ENCODE measurements at places on chromosomes 7 and 10.

DNA sequence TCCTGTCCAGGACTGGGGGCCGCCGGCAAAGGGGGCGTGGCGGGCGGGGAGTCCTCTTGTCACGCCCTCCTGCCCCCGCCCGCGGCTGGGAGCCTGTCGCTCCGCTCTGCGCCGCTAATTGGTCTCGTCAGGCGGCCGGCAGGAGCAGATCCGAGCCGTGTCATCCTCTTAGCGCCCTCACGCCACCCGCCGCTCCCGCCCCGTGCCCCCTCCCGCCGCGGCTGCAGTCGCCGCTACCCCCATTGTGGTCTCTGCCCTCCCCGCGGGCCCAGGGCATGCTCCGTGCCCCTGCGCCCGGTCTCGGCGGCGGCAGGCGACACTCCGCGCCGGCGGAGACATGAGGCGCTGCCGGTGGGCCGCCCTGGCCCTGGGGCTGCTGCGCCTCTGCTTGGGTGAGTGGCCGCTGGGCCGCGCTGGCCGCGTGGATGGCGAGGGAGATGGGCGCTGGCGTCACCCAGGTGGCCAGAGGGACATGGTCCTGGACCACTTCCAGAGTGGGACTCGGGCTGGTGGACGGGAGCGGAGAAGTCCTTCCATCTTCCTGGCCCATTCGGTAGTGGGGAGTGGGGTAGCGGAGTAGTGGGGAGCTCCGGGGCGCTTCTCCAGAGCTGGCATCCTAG, at the start of gene CDHR1:
CDHR1 (plus strand) TSS at position 114 of the 620 bp plus-strand sequence; CDS start at position 338, 224 bp downstream.
- peak; percentile 63 for DNase-seq

DNA sequence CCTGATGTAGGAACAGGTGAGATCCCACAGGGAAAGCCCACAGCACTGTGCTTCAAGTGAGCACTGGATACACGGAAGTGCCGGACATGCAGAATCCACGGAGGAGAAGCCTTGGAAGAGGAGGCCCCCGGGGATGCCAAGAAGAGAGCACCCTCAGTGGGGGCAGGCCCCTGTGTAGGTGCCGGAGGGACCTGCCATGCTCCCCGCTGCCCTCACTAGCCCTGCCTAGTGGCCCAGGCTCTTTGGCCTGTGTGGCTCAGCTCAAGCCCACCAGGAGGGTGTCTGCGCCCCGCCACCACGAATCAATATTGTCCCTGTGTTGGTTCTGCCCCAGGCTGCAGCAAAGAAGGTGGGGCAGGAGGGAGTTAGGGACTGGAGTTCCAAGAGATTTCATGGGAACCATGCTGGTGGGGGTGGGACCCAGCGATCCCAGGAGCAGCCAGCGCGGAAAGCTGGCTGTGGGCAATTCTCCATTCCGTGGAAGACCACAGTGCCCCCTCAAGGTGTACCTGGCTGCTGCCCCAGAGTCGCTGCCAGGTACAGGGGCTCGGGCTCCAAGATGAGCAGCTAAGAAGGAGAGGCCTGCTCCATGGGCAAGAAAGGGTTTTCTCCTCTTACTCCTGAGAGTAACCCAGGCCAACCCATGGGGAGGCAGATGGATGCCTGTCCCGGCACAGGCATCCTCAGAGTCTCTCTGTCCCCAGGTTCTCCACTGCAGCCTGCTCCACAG, 34.9 kb upstream of the LEP start:
- DNase-seq: no peak

- no peak for DNase-seq
Measured at GRCh38 chr10:106919871-106920282, 244.6 kb downstream of the SORCS1 start.

DNA sequence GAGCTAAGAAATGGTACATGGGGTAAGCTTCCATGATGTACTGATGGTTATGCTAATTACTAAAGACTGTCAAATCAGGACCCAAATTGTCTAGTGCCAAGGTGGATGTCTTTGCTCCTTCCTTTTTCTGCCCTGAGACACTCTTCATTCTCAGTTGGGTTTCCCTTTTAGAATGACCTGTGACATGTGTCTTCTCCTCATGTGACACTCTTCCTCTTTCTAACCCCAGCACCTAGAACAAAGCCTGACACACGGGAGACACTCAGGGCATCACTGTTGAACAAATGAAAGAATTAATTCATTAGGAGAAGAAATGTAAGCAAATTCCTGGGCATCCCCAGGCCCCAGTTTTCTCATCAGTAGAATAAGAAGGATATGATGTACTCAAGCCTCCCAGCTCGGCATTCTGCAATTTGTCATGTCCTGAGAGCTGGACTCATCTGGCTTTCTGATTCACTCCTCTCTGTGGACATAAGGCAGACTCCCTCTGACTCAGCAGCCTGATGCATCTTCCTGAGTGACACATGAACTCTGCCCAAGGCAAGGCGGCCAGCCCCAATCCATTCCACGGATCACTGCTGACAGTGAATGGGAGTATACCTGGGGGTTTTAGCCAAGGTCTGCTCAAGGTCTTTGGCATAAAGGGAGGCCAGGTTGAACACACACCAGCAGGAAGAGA, 473.8 kb downstream of the KCNMA1 start:
- DNase-seq: no peak

DNA sequence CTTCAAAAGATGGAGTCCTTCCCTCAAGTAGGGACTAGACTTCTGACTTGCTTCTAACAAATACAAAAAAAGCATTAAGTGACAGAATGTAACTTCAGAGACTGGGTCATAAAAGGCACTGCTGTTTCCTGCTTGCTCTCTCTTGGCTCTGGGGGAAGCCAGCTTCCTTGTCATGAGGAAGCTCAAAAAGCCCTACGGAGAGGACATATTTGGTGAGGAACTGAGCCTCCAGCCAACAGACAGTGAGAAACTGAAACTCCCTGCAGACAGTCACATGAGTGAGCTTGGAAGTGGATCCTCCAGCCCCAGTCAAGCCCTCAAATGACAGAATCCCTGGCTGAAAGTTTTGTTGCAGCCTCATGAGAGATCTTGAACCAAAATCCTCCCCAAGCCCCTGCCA, 26.3 kb upstream of the SLC35G1 start:
- DNase-seq: no peak

GRCh38 chr10:103776878-103777591, 78.3 kb downstream of the SH3PXD2A start:
- DNase-seq: no peak

DNA sequence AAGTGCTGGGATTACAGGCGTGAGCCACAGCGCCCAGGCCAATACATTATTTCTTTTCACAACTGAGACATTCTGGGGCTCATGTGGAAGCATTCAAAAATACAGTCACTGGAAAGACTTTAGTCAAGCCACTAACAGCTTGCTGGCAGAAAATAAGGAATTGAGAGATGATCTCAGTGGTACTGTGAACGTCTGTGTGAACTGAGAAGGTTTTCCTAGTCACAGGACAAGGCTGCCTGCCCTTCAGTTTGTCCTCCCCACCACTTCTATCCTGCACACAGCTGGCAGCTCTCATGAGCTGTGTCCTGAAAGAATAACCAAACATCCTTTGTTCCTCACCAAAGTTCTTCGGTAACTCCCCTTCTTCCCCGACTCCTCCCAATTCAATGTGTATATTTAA, 31.3 kb upstream of the ITGA8 start:
- DNase-seq: no peak

- no peak for DNase-seq
Measured at GRCh38 chr10:77943121-77943901, 16.8 kb upstream of the DLG5 start.

- DNase-seq: no peak
Measured at GRCh38 chr7:50359995-50360925, 55.7 kb downstream of the IKZF1 start.

- peak; percentile 41 for DNase-seq
Measured at GRCh38 chr10:69994262-69994661, 58.4 kb upstream of the MACROH2A2 start.

- no peak for DNase-seq
Measured at GRCh38 chr10:79107736-79108264, 39.0 kb downstream of the ZMIZ1 start.

DNA sequence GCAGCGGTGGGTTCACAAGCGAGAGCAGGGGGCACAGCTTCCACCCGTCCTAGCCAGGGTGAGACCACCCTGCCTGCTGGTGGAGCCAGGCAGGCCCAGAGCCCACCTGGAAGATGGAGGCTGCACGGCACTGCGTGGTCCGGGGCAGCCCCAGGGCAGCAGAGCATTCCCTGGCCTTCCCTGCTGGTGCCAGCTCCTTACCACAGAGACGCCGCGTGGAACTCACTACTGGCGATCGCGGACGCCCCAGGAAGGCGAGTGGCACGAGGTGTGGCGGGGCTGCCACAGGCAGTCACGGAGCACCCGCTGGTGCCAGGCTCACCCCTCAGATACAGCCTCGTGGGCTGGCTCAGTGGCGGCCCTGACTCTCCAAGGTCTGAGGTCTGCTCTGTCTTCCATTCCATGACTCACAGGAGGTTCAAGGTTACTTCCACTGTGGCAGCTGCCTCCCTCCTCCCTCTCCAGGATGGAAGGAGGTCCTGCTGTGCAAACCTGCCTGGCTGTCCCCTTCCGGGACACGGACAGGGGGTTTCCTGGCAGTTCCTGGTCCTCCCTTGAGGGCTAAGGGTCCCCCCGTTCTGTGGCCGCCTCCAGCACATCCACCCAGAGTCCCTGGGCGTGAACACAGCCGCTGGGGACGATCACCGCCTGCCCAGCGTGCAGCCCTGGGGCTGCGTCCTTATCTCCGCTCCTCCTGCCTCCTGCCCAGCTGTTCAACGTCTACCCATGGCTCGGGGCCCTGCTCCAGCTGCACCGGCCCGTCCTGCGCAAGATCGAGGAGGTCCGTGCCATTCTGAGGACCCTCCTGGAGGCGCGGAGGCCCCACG, 3.1 kb downstream of the CYP2W1 start:
- DNase-seq: no peak

- DNase-seq: no peak
Measured at GRCh38 chr7:133735222-133735621, 391.9 kb upstream of the LRGUK start.

DNA sequence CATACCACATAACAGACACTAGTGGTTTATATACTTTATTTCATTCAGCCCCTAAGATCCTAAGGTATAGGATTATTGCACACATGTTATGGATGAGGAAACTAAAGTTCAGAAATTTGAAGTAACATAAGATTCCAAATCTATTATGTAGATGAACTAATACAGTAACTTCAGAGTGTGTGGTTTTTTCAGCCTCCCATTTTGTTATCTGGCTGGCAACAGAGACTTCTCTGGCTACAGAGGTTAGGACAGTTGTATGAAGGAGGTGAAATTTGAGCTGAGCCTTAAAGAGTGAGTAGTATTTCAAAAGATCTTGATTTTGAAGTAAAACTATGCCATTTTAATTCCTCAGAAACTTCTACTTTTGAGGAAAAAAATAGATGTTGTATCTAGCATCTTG, 125.4 kb downstream of the MAPK8 start:
- no peak for DNase-seq

DNA sequence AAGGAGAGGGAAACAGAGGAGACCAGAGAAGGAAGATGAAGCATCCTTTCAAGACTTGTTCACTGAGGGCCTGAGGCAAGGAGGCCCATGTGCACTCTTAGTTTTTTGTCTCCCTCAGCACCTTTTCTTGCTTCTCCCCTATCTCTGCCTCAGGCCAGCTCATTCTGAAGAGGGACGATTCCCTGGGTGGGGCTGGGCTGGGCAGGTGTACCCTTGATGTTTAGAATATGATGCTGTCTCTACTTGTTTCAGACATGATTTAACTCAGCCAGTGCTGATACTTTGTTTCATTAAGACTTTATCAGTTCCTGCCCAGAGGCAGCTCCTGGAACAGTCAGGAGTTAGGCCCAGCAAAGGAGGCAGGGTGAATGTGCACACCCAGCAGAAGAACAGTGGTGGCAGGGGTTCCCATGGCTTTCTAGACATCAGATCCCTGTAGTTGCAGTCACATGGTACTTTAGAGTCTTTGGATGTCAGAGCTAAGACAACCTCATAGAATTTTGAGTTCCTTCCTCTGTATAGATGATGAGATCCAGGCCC, 3.4 kb downstream of the PRXL2A start:
- no peak for DNase-seq

GRCh38 chr10:72107325-72108003, 19.1 kb upstream of the SPOCK2 start:
- DNase-seq: no peak

GRCh38 chr10:4007771-4008170, 222.8 kb upstream of the KLF6 start:
- DNase-seq: no peak

GRCh38 chr10:24287559-24288195, 78.7 kb downstream of the KIAA1217 start:
- DNase-seq: no peak

GRCh38 chr10:114323023-114323422, 81.3 kb downstream of the AFAP1L2 start:
- no peak for DNase-seq

DNA sequence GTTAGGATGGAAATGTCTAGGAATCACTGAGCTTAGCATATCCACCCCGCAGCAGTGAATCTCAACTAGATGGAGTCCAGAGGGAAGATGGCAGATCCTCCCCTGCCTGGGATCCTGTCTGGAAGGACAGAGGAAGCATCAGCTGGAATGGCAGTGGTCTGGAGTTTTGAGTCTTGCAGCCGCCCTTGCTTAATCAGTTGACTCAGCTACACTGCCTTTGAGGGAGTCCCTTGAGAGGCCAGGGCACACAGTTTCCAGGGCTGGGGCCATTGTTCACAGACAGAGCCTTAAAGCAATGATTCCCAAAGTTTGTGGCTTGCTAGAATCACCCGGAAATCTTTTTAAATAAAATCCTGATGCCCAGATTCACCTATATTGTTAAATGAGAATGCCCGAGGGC, 128.1 kb downstream of the NT5C2 start:
- DNase-seq: no peak

DNA sequence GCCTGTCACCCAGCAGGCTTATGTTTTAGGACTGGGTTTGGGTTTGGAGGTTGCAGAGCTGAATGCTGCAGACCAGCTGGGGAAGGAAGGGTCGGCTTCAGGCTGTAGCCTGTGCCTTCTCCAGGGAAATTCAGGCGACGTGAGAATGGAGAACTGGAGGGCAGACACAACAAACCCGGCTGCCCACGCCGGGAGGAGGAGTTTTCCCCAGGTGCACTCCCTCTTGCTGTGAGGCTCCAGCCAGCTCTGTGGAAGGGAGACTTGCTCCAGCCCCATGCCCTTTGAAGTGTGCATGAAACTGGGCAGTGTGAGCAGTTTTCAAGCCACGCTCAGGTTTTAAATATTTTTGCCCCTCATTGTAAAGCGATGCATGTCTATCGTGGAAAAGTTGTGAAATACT, 279.1 kb downstream of the CCSER2 start:
- no peak for DNase-seq

GRCh38 chr7:64509583-64509982, 53.3 kb downstream of the ZNF680 start:
- DNase-seq: no peak
